ENCODE measurements at places on chromosomes 6 and 20. TPM values are rescaled to one million over a fixed set of nuclear protein-coding genes. Genes with fewer than 3 reads are reported as not detected.

GRCh38 chr6:139627091-139627490 is 252.6 kb upstream of the CITED2 start:
- DNase-seq = no peak
- H3K27ac ChIP-seq = no peak overlapping the region
- no peaks in the 10 kb centered on the region for H3K36me3 ChIP-seq
- H3K27me3 ChIP-seq = peaks cover 9% of the 10 kb centered on the region
- no peak overlapping the region for H3K4me3 ChIP-seq

DNA sequence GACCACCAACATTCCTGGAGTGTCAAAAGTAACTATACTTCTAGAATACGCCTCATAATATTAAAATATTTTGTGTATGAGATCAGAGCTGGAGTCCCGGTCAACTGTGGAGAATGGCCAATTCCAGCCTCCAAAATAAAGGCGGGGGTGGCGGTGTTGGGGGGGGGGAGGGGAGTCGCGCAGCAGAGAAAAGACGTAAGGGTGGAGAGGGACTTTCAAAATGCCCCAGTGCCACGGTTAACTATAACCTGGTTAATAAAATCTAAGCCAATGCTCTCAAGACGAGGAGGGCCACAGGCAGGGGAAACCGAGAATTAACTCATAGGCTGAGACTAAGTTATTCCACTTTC is 1.3 kb downstream of the NUP153 start:
- no peaks in the 10 kb centered on the region for H3K27me3 ChIP-seq
- H3K4me1 ChIP-seq = peaks cover 39% of the 10 kb centered on the region
- H3K36me3 ChIP-seq = peaks cover 33% of the 10 kb centered on the region
- peak overlapping the region; percentile 97 for H3K27ac ChIP-seq
- H3K4me3 ChIP-seq = peak overlapping the region; percentile 86

TEAD3 gene
- 0.13 TPM for total RNA-seq

- no peak for DNase-seq
- peaks cover 22% of the 10 kb centered on the region for H3K4me1 ChIP-seq
- peak overlapping the region; percentile 55 for H3K4me3 ChIP-seq
These were observed 133.0 kb downstream of the GPX5 start for GRCh38 chr6:28658475-28659249.

TFAP2C gene
- not detected for total RNA-seq

LCA5 gene
- total RNA-seq = 0.15 TPM

- peaks cover 74% of the 10 kb centered on the region for H3K4me1 ChIP-seq
- DNase-seq = peak; percentile 64
- H3K27me3 ChIP-seq = no peaks in the 10 kb centered on the region
- H3K27ac ChIP-seq = peak overlapping the region; percentile 62
- peaks cover 65% of the 10 kb centered on the region for H3K36me3 ChIP-seq
- H3K4me3 ChIP-seq = peak overlapping the region; percentile 12
These were observed 133.9 kb upstream of the NEDD9 start for GRCh38 chr6:11366183-11366933.

DNA sequence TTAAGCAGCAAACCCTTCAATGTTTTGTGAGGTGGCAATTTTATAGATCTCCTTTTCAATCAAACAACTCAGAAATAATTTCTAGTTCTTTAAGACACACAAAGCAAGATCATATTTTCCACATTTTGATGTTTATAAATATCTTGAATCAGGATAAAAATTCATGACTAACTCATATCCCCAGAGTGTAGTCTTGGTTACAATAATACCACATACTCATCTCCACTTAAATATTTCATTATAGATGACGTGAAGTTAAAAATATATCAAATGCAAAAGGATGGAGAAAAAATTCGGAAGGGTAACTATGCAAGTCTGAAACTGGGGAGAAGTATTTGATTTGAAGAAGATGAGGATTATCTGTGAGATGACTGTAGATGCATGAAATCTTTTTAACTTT is 59.8 kb upstream of the HIVEP1 start:
- DNase-seq = no peak
- H3K27me3 ChIP-seq = peaks cover 4% of the 10 kb centered on the region
- no peak overlapping the region for H3K4me3 ChIP-seq
- no peak overlapping the region for H3K27ac ChIP-seq

SLA2 gene
- 79.9 TPM for total RNA-seq

- DNase-seq = no peak
- H3K27me3 ChIP-seq = peaks cover 49% of the 10 kb centered on the region
- H3K4me1 ChIP-seq = peaks cover 8% of the 10 kb centered on the region
- no peak overlapping the region for H3K4me3 ChIP-seq
- H3K27ac ChIP-seq = no peak overlapping the region
- H3K36me3 ChIP-seq = no peaks in the 10 kb centered on the region
These were observed 10.2 kb downstream of the TRIM10 start for GRCh38 chr6:30150671-30151395.

GRCh38 chr20:34302312-34302722 is 838 bp downstream of the AHCY start:
- H3K27me3 ChIP-seq = peaks cover 2% of the 10 kb centered on the region
- H3K4me1 ChIP-seq = peaks cover 25% of the 10 kb centered on the region
- DNase-seq = no peak
- peak overlapping the region; percentile 71 for H3K27ac ChIP-seq
- no peaks in the 10 kb centered on the region for H3K36me3 ChIP-seq

- no peak for DNase-seq
- H3K27ac ChIP-seq = no peak overlapping the region
- H3K4me1 ChIP-seq = no peaks in the 10 kb centered on the region
- peaks cover 28% of the 10 kb centered on the region for H3K27me3 ChIP-seq
- no peak overlapping the region for H3K4me3 ChIP-seq
- H3K36me3 ChIP-seq = no peaks in the 10 kb centered on the region
These were observed 68.0 kb downstream of the EYA2 start for GRCh38 chr20:46962452-46963195.

ARHGAP40 gene
- total RNA-seq = not detected

- H3K4me3 ChIP-seq = peak overlapping the region; percentile 78
- H3K4me1 ChIP-seq = peaks cover 37% of the 10 kb centered on the region
- peak overlapping the region; percentile 77 for H3K27ac ChIP-seq
These were observed 5.9 kb downstream of the TP53INP2 start for GRCh38 chr20:34709831-34710567.

DNA sequence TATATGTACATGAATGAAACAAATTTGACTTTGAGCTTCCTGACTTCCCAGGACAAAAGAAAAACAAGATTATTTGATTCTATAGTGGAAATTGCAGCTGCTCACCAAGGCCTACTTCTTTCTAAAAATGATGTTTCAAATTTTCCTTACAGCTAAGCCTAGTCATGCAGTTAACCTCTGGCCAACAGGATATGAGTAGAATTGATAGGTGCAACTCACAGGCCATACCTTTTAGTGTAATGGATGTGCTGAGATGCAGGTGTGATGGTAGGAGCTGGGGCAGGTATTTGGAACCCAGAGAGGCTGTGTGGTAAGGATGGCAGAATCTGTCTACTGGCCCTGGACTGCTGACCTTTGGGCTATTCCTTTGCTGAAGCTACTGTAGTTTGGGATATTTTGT is 230.9 kb upstream of the PREP start:
- no peak overlapping the region for H3K27ac ChIP-seq
- no peak for DNase-seq
- peaks cover 8% of the 10 kb centered on the region for H3K4me1 ChIP-seq
- no peak overlapping the region for H3K4me3 ChIP-seq
- peaks cover 37% of the 10 kb centered on the region for H3K36me3 ChIP-seq
- peaks cover 4% of the 10 kb centered on the region for H3K27me3 ChIP-seq

DNA sequence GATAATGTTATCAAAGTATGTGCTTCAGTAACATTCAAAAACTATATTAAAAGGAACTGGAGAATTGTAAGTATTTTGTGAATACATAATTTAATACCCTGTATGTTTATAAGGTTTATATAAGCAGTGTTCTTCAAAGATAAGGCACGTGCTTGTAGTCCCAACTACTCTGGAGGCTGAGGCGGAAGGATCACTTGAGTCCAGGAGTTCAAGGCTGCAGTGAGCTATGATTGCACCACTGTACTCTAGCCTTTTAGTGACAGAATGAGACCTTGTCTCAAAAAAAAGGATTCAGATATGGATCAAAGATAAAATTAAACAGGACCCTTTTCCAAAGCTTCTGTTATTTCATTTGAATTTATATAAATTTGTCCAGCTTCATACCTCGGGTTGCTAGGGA is 17.2 kb downstream of the CSE1L start:
- no peak overlapping the region for H3K4me3 ChIP-seq
- no peaks in the 10 kb centered on the region for H3K27me3 ChIP-seq
- H3K4me1 ChIP-seq = peaks cover 4% of the 10 kb centered on the region
- H3K27ac ChIP-seq = no peak overlapping the region

CDKN1A gene
- 107 TPM for total RNA-seq

CCDC170 gene
- total RNA-seq = not detected

BEND3 gene
- total RNA-seq = 2.3 TPM
